Occipital lobe (tissue), 3 donors: ENCODE measurements at places on chromosomes 3 and 15.

DNA sequence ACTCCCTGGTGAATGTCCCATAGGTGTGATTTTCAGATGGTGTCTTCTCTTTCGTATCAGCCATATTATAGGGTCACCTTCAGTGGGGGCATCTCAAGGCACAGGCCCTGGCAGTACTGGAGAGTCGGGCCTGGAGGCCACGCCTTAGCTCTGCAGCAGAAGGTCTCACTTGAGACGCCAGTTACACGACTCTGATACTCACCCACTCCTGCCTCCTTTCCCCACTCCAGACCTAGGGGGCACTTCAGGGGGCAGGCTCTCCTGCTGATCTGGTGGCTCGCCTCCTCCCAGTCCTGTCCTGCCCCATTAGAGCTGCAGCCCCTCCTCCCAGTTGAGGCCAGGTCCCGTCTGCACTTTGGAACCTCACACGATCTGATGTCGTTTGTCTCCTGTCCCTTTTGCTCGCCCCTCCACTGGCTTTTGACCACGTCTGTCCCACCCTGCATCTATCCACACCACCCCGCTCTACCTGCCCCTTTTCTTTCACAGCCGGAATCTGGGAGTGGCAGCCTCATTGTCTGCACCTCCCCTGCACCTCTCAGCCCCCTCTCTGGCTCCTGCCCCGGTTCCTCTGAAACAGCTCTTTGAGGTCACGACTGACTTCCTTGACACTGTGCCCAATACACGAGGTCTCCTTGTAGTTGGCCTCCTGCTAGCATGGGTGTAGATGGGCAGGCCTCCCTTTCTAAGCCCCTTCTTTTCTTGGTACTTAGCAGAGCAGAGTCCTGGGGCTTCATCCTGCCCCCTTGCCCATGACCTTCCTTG lies 181.9 kb downstream of the NSMCE3 start:
- DNase-seq = no peak

GRCh38 chr3:146476094-146476740 lies 6.9 kb upstream of the PLSCR2 start:
- DNase-seq = no peak

DNA sequence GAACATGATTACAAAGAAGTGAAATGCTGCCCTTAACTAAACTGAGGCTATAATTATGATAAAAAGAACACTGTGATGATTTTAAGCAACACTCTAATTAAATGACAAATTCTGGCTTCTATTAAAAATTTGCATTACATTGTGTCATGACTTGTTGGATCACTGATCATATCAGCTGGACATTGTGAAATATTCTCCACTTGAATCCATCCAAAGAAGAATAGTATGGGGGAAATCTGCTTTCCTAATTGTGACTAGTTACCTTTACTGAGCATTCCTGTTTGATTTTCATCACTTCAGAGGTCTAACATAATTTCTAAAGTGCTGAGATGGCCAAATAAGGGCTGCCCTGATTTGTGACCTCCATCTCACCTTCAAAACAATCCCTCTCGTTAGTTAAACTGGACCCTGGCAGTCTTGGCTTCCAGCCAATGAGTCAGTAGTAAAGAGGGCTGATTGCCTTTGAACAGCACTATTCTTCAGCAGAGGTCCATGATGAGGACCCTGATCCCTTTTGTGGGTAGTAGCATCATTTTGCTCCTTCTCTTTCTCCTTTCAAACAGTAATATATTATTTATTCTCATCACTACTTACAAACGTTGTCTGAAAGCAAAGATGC lies 53.5 kb upstream of the LEKR1 start:
- no peak for DNase-seq

GRCh38 chr15:65804252-65804931 lies 12.3 kb upstream of the DENND4A start:
- DNase-seq = no peak

DNA sequence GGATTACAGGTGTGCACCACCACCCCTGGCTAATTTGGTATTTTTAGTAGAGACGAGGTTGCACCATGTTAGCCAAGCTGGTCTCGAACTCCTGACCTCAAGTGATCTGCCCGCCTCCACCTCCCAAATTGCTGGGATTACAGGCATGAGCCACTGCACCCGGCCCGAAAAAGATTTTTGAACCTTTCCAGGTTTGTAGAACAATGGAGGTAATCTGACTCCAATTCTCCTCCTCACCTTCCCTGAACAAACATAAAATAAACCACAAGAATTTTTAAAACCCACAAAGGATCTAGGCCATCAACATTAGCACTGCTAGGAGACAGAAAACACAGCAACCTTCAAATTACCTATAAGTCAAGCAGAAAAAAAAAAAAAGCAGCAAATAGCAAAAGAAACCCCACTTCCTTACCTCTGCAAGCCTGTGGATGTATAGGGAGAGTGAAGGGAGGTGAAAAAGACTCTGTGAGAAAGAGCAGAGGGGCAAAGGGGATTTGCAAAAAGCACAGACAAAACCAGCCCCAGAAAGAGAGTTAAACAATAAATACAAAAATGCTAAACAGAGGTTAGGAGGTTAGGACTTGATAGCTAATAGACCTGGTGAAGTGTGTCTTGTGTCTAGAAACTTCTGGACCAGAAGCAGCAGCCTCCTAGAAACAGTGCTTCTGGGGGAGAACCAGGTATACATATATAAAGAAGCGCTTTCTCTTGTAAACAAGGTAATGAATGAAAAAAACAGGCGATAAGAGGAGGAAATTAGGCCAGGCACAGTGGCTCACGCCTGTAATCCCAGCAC lies 32.1 kb downstream of the TFDP2 start:
- no peak for DNase-seq

DNA sequence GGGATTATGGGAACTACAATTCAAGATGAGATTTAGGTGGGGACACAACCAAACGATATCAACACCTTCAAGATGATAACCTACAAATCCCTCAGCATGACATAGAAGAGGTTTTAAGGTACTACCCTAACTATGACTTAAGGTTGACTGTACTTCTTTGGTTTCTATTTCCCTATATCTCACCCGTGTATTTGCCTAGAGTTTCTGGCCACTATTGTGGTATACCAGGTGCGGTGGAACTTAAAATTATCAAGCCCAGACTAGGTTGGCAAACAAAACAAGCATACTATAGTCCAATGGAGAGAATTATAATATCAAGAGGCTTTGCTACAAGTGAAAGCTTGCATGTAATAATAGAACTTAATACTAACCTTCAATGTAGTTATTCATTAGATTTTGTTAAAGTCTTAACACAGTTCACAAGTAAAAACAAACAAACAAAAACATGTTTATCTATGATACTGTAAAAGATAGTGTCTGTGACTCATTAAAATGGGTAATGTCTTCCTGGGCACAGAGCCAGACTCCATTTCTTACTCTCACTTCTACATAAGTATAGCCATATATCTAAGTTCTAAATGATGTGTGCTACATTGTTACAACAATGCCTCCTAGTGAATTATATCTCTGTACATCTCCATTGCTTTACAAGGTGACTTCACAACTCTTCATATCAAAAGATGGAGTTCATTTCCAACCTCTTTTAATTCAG lies 479.1 kb downstream of the ZBBX start:
- DNase-seq = no peak

- no peak for DNase-seq
Observed at GRCh38 chr3:156253150-156253549, 132.8 kb downstream of the KCNAB1 start.

DNA sequence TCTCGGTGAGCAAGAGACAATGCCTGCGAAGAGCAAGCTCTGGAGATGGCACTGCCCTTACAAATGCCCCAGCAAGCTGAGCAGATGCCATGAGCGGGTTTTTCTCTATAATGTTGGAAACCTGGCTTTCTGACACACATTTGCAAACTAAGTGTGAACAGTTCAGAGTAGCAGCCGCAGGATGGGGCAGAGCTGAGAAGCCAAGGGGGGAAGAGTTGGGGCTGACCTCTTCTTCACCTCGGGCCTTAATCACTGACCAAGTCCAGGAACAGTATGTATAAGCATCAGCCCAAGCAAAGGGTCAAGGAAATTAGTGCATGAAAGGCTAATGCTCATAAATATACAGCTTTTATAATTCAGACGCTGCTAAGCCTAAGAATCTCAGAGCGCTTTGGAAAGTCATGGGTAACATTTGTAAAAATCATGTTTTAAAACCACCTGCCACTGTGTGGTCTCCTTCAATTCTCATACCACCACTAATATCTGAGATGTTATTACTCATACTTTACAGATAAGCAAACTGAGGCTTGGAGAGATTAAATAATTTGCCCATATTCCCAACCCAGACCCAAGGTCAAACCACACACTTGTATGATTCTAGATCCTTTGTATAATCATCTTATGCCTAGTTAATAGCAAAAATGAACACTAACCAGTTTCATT lies 603.4 kb downstream of the FOXP1 start:
- DNase-seq = no peak

DNA sequence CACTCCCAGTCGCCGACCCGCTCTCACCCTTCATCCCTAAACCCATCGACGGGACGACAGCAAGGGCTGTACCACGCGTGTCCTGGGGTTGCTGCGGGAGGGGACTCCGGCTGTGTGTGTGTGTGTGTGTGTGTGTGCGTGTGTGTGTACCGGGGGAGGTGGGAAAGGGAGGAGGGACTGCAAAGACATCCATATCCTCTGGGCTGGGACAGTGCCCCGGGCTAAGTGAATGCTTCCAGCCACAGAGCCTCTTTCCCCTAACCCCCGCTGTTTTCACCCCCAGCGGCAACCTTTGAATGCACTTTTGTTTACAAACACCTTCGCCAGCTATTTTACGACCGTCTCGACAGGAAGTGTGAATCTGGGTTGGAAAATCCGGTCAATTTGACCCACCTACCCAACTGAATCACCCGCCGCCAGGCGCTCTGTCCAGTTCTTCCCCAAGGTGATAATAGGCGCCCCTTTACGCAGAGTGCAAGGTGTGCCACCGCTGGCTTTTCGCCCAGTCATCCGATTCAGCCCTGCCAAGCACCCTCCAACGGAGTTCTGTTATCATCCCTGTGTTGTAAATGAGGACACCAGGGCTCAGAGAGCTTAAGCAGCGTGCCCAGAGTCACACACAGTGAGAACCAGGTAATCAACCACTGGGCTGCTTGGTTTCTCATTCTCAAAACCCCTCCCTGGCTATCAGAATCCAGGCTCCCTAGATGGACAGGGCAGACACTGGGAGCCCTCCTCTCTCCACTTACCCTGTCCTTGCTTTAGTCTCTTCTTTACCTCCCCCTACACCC lies 739 bp upstream of the AMOTL2 start:
- DNase-seq = no peak

- DNase-seq = no peak
Observed at GRCh38 chr3:126345641-126346460, 11.4 kb downstream of the KLF15 start.

- DNase-seq = no peak
Observed at GRCh38 chr3:172100482-172100881, 61.1 kb downstream of the FNDC3B start.

- no peak for DNase-seq
Observed at GRCh38 chr3:154971771-154972326, 108.3 kb upstream of the MME start.

DNA sequence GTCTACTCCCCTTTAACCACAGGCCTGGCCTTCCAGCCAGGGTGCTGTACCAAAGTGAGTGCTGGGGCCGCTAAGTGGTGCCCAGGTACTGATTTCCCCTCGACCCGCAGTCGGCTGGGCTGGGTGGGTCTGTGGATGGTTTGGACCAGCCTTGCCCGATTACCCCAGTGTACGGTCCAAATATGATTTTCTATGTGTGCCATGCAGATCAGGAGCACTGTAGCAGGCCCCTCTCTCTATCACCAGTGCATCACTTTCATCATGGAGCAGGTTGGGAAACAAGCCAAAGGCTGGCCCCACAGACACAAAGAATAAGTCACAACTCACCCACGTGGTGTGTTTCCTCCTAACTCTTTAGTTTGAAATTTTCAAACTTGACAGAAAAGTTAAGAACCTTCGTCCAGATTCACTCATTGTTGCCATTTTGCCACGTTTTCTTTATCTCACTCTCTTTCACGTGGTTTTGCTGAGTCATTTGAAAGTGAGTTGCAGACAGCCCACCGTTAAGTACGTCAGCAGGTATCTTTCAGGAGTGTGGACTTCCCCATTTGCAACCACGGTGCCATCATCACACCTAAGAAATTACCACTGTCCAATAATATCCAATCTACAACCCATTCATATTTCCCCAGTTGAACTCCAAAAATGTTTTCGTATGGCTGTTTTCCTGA lies 37.0 kb downstream of the ZNF710 start:
- no peak for DNase-seq

DNA sequence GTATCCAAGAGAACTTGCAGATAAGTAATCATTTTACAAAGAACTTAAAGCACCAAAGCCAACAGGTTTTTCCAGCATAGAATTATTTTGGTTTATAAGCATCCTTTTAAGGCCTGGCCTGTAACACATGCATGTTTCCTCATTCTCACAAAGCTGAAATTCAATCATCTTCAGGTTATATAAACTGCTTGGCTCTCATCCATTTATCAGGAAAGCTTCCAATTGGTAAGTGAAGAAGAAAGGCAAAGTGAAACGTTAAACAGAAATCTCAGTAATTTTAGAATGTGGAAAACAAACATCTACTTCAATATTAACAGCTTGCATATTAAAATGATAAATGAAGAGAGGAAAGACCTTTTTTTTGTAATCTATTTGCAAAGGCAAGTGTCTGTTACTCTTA lies 1.6 kb downstream of the SERP1 start:
- no peak for DNase-seq
